Lung microvascular endothelial cell (primary cell): ENCODE measurements at places on chromosomes 13 and 19. TPM values are rescaled to one million over a fixed set of nuclear protein-coding genes. Genes with fewer than 3 reads are reported as not detected.

GRCh38 chr13:75694722-75695121, 58.6 kb downstream of the LMO7 start:
- no peak for DNase-seq

DNA sequence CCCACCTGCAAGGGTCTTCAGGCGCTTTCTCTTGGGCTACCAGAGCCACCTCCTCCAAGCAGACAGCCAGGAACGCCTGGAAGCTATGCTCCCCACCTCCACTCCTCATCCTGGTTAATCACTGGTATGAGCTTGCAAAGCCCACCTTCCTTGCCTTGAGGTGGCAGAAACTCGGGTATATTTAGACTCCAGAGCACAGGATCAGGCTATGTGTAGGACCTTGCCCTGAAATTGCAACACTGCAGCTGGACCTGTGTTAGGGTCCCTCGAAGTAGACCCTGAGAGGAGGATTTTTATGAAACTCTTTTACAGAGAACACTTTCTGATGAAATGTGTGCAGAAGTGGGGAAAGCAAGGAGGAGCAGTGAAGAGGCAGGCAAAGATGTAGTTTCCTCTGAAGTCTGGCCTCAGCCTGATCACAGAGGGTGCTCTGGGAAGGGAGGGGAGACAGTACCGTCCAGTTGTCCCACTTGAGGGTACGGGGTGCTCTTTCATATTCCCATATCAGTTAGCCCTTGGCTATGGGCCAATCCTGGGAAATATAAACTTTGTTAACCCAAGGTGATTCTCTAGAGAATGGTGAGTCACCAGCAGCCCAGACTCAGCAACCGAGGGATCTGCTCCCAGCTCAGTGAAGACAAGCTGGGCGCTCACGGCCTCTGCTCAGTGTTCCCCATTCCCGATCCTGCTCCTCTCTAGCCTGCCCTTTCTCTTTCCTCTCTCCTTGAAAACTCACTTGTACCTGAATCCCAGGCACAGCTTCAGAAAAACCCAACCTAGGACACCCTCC, 157.9 kb downstream of the UQCRFS1 start:
- no peak for DNase-seq

- DNase-seq: no peak
Measured at GRCh38 chr13:110853235-110853721, 61.6 kb downstream of the ANKRD10 start.

Gene HAUS8
- total RNA-seq: 2.4 and 2.8 TPM in 2 replicates

- DNase-seq: no peak
Measured at GRCh38 chr13:48709213-48709612, 55.5 kb downstream of the CYSLTR2 start.

Gene NKPD1
- 0.20 and 0.22 TPM in 2 replicates for total RNA-seq

Gene PLPPR3
- total RNA-seq: under 0.01 and 0.44 TPM in 2 replicates

Gene C19orf38
- total RNA-seq: 0.20 TPM in 1 of 2 replicates, not detected in the other

Gene ADGRE3
- not detected in 2 replicates for total RNA-seq

DNA sequence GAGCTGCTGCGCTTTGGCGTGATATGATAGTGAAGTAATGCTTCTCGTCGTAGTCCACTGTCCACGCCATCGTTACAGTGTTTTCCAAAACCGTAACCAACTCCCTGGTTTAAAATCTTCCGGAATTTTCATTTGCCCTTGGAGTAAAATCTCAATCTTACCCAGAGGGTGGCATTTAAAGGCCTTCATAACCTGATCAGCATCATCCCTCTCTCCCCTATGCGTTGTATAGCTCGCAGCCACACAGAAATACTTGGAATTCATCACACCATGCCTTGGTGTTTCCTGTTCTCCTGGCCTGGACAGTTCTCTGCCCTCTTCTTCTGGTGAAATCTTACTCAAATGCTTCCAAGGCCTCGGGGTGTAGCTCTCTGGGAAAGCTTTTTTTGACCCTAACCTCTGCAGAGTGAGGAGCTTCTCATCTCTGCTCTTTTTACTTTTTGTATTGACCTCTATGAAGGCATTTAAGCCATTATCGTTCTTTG, 839 bp downstream of the MPHOSPH8 start:
- no peak for DNase-seq

DNA sequence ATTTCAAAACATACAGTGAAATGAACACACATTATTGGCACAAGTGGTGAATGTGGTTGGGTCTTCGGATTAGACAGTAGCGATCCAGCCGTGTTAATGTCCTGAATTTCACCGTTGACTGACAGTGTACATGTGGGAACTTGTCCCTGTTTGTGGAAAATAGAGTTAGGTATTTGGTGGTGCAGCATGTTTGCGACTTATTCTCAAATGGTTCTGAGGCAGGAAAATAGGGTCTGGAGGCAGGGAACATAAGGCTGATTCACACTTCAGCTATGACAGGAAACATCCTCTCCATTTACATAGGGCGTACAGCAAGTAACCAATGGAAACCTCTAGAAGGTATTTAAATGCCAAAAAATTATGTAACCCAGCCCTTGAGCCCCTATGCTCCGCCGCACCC, 4.2 kb downstream of the LGALS7B start:
- DNase-seq: peak; percentile 43

DNA sequence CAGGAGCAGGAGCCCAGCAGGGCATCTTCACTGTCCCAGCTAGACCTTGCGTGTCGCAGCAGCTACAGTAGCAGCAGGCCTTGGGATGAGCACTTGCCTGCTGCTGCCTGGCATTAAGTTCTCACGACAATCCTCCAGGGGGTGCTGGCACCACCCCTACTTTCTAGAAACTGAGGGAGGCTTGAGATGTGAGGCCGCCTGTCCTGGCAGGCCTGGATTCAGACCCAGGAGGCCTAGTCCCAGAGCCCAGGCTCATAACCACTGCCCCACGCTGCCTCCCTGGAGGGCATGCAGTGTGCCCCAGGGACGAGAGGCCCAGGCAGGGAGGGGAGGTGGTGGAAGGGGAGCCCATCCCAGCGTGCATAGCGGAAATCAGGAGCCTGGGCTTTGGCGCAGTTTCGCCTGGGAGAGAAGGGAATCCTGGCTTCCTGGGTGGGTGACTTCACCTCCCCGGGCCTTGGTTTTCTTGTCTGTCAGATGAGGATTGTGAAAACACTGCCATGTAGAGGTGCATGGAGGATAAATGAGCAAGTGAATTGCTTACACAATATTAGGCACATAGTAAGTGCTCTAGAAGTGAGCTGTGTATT, 26.1 kb downstream of the PPP5C start:
- peak; percentile 29 for DNase-seq

Gene GPALPP1
- total RNA-seq: 13.7 and 25.0 TPM in 2 replicates

DNA sequence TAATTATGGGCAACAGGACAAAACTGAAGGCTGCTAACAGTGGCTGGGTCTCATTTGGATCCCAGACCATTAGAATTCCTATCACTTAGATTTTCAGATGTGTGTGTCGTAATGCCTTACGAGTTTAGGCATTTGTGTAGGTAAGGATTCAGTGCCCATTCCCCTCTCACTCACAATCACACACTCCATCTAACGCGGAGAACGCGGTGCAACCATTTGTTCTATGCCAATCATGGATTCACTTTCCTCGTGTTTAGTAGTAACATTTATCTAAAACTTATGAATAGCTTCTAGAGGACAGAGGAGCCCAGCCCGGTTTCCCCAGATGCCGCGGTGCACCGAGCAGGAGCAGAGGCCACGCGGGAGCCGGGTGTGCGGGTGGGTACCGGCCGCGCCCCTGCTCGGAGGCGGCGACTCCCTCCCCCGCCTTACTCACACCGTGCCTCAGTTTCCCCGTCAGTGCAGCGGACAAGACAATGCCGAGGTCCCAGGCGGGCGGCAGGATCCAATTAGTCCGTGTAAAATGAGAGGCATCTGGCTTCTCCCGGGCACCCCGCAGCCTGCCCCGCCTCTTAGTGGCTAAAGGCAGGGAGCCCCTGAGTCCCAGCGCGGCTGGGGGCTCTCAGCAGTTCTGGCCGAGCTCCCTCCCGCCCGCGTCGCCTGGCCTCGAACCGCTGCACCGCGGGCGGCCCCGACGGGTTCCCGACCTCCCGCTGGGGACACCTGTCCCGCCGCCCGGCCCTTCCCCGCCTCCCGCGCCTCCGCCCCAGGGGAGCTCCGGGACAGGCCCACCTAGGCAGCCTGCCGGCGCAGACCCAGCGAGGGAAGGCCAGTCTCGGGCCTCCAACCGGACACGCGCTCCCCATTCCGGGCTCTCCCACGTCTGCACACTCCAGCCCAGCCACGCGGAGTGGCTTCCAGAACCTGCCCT, 5.9 kb upstream of the C1QTNF9B start:
- no peak for DNase-seq

Gene SIGLEC11
- total RNA-seq: not detected in 2 replicates

GRCh38 chr19:19169236-19170052, 619 bp downstream of the MEF2B start:
- no peak for DNase-seq

DNA sequence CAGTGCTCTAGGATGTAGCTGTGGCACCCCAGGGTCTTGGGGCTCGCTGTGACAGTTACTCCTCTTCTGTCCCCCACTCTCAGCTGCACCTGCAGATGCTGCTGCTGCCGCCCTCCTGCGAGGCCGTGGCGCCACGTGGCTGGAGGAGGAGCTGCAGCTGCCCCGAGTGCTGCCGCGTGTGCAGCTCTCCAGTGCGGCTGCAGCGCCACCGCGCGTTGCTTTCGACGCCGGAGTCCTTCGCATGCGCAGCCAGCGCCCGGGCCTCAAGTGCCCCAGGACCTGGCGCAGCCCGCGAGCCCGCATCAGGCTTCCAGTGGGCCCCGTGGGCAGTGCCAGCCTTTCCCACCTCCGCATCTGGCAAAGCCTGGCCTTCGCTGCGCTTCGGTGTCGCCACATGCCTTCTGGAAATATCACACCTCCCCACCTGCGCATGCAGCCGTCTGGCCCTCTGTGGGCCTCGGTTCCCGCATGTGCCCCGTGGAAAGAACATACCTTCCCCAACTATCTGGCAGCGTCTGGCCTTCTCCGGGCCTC, 692 bp upstream of the ZNF580 start:
- peak; percentile 87 for DNase-seq

- DNase-seq: peak; percentile 88
Measured at GRCh38 chr19:12946092-12946721, 545 bp downstream of the RAD23A start.

GRCh38 chr19:38559428-38560401, 58.0 kb downstream of the MAP4K1 start:
- DNase-seq: no peak

- DNase-seq: no peak
Measured at GRCh38 chr19:7625763-7626372, 3.5 kb downstream of the XAB2 start.

DNA sequence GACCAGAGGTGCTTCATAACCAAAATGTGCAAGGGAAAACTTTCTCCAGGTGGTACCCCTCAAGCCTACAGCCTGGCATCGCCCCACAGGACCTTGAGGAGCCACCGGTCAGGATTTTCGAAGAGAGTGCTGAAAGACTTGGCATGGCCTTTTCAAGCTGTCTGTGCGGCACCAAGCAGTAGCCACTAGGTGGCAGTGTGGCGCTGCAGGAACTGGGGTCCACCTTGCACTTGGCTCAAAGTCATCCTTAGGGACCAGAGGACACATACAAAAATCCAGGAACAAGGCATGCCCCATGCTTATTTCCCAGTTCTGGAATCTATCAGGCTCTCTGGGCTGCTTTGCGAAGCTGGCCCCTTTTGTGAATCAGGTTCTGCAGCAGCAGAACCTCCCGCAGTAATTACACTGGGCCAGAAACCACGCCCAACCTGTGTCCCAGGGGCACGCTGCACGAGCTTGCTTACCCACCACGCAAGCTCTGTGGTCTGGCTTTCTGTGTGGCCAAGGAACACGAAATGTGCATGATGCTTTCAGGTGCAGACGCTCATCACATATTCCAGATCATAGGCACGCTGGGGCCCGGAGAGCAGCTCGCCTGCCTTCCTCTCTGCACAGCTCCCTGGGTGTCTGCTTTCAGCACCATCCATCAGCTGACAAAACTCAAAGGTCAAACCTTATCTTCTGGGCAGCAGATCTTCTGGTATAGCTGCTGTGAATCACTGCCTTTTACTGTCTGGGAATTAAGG, 87.2 kb downstream of the SLC7A1 start:
- DNase-seq: peak; percentile 83

DNA sequence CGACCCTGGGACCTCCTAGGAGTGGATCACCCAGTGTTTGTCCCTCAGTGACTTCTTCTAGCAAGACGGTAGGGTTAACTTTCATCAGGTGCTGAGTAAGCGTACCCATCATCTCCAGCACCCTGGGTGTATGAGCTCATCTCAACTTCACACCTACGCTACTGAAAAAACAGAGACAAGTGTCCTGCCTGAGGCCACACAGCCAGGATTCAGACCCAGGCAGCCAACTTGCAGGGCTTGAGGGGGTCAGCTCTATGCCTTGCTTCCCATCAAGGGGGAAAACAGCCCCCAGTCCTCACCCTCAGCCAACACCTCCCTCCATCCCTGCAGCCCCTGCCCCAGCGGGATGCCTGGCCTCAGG, 4.6 kb downstream of the TLE2 start:
- no peak for DNase-seq

DNA sequence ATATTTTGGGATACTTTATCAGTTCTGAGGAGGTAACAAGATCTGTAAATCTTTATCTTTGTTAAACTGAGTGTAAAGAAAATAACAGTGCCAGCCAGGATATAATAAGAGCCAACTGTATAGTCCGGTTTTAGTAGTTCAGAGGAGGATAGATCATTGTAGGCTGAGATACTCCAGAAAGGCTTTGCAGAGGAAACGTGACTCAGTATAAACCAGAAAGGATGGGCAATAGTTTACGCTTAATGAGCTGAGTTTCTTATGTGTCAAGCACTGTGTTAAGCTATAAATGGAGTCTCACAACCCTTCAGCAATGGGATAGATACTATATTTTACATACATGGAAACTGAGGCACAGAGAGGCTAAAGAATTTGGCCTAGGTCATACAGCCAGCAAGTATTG, 3.8 kb downstream of the RFXAP start:
- DNase-seq: peak; percentile 28

- DNase-seq: peak; percentile 63
Measured at GRCh38 chr19:4557144-4557970, 2.1 kb downstream of the SEMA6B start.

GRCh38 chr13:99376132-99376531, 68.9 kb upstream of the GPR183 start:
- DNase-seq: no peak

DNA sequence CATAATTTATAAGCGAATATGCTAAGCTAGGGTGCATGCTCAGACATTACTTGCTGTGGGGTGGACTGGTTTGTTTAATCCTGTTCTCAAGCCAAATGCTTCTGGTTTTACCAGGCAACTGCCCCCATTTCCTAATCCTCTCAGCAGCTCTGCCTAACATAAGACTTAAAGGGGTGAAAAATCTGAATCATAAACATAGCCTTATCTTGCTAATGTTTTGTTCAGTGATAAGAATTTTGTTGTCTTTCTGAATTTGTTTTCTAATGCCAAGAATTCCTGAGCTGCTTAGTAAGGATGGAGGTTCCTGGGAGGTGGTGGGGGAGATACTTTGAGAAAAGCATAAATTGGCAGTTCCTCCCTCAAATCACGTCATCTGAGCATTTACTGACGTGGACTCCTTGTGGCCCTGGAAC, 42.7 kb downstream of the ING1 start:
- no peak for DNase-seq

Gene DPF1
- under 0.01 and 0.22 TPM in 2 replicates for total RNA-seq

DNA sequence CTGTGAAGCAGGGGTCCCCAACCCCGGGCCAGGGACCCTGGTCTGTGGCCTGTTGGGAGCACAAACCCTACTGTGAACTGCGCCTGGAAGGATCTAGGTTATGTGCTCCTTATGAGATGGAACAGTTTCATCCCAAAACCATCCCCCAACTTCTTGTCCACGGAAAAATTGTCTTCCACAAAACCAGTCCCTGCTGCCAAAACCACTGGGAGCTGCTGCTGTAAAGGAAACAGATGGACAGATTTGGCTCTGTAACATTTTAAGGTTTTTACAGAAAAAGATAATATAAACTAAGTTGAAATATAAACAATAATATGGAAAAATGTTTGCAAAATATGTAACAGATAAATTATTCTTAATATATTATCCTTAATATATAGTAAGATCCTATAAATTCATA, 73.7 kb downstream of the COG6 start:
- peak; percentile 63 for DNase-seq
